ENCODE measurements at places on chromosomes 1 and 21.

GRCh38 chr1:239483391-239483790 is 97.0 kb downstream of the CHRM3 start:
- no peak for DNase-seq

DNA sequence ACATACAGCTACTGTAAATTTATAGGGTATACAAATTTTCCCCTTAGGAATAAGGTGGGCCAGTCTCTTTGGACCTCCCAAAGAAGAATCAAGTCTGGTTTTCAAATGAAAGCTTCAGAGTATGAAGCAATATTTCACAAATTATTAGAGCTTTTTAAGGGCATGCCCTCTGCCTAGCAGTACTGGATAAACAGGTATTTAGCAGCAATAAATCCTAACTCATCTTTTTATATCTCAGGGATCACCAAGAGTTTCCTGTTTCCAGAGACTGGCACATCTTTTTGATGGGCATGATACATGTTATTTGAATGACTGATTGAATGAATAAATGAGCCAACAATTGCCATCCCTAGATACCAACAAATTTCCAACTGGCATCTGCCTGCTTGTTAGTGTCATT is 190.4 kb downstream of the NRIP1 start:
- DNase-seq = no peak

GRCh38 chr21:44837537-44837936 is 19.7 kb upstream of the SUMO3 start:
- no peak for DNase-seq

GRCh38 chr1:209659909-209660308 is 7.7 kb upstream of the LAMB3 start:
- no peak for DNase-seq

DNA sequence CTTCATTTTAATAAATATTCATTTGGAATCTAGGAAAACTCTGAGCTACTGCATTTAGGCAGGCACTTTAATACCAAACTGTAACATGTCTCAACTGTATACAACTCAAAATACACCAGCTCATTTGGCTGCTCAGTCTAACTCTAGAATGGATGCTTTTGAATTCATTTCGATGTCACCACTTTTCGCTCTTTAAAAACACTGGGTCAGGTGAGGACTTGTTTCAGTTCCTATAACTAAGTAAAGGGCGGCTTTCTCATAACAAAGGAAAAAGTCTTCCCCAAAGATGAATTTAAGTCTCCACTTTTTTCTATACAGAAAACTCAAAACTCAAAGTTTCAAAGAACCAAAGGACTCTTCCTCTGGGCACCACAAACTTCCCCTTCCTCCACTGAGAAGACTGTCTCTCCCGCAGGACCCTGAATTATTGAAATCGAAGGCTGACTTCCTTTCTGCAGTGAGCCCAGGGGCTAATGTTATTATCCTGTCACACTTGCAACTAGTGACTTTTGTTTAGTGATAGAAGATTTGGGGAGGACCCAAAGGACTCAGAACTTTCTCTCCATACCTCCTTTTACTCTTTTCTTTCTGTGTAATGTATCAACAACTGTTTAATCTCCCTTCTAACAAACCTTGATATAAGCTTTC is 9.7 kb upstream of the DHX9 start:
- DNase-seq = no peak

- no peak for DNase-seq
Measured at GRCh38 chr1:234841710-234842231, 231.8 kb upstream of the IRF2BP2 start.
